Stomach (tissue), 19 donors: ENCODE measurements at places on chromosomes 2 and 18.

GRCh38 chr18:76353500-76353899 lies 141.5 kb downstream of the ZNF516 start:
- no peak for DNase-seq

DNA sequence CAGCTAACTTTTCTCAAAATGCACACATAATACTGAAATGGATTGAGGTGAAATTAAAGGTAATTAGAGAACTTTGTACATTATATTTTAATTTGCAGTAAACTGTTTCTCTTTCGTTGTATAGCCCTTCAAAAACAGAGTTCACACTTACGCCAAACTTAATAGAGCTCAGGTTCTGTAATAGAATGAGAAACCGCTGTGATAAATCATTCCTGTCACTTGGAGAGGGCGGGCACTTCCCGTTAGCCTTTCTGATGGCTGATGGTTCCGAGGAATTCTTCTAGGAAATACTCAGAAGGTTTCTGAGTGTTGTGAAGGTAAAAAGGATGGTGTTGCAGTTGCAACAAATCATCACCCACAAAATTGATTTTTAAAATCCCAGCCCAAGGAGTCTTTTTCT lies 155.8 kb upstream of the ALKAL2 start:
- no peak for DNase-seq

DNA sequence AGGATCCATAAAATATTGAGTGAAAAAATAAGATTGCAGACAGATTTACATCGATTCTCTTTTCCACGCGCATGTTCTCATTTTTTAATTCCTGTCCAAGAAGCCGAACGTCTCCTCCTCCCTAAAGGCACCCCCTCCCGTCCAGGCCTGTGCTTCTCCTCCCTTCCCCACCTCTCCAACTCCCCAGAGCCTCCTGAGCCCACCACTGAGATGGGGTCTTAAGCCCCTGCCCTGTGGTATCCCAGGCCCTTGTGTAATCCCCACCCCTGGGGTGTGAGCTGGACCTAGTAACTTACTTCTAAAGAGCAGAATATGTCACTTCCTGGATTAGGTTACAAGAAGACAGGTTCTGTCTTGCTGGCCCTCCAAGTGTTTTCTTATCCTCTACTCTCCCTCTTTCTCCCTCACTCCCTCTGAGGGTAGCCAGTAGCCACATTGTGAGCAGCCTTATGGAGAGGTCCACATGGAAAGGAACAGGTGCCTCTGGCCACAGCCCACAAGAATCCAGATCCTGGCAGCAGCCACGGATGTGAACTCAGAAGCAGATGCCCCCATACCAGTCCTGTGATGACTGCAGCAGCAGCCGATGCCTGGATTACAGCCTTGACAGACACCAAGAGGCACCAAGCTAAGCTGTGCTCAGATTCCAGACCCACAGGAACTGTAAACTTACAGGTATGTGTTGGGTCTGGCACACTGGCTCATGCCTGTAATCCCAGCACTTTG lies 39.6 kb upstream of the OTOS start:
- DNase-seq, result no peak

- DNase-seq, result no peak
Observed at GRCh38 chr2:61549546-61549945, 11.4 kb upstream of the XPO1 start.

DNA sequence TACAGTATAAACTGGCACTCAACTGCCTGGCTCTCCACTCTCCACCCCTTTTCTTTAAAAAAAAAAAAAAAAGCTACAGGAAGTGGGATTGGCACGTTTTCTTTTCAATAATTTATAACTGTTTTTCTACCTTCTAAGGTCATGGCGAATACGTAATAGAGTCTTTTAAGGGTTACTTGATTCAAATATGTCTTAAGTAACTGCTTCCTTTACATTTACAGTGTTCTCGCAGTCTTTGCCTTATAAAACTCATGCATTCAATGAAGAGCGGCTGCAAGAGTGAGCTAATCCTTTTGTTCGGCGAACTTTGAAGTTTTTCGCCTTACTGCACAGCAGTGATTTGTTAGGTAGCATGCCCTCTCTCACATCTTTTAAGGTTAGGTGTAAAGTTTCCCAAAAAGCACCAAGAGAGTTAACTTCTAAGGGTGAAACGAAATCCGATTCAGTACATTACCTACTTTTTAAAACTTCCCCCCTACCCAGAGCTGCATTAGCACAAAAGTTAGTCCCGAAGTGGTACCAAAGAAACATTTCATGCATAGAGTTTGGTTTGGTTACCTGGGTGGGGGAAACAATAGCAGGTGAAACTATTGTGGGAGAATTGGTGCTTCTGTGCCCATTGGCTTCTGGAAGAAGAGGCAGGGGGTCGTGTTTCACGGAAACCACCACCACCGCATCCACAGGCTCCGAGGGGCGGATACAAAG lies 2.0 kb downstream of the KCTD1 start:
- DNase-seq, result peak; percentile 40

GRCh38 chr18:12049978-12050811 lies 43.4 kb upstream of the ANKRD62 start:
- DNase-seq, result no peak
